Epithelial cell of alveolus of lung (primary cell): ENCODE measurements at places on chromosomes 3 and 15. TPM values are rescaled to one million over a fixed set of nuclear protein-coding genes. Genes with fewer than 3 reads are reported as not detected.

ALPK3 gene
- 0.80 and 3.1 TPM in 2 replicates for total RNA-seq

ACOX2 gene
- total RNA-seq: 3.1 and 9.1 TPM in 2 replicates

CEMIP gene
- total RNA-seq: 3.0 and 5.0 TPM in 2 replicates

MKRN2OS gene
- total RNA-seq: not detected in 2 replicates
